ENCODE measurements at places on chromosomes 11 and 22.

DNA sequence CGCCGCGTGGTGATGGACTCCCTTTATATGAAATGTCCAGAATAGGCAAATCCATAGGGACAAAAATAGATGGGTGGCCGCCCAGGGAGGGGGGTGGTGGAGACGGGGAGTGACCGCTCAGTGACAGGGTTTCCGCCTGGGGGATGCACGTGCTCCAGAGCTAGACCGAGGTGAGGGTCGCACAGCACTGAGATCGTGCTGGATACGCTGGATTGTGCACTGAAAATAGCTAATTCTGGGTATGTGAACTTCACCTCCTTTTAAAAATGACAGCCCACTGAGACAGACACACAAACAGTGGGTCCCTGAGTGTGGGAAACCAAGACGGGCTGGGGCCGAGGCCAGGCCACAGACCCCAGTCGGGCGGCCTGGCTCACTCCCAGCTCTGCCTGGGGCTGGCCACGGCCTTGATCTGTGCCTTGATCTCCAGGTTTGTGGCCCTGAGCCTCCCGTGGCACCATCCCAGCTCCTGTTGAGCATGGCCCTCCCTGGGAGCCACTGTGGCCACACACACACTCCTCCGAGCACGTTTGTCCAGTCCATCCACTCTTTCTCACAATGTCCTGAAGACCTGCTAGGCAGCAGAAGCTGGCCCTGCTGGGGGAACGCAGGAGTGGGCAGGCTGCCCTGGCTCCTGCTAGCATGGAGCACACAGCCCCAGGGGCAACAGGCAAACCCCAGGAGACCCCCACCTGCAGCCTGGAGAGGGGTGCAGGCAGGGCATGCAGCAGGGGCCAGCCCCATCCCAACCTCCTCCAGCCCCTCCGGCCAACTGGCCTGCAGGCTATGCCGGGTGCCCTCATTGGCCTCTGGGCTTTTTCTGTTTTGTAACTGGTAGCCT lies 41.0 kb upstream of the TH start:
- DNase-seq = no peak

- no peak for DNase-seq
Measured at GRCh38 chr11:111557425-111558111, 17.0 kb downstream of the LAYN start.

GRCh38 chr22:28826921-28827320 lies 26.6 kb upstream of the XBP1 start:
- DNase-seq = no peak

GRCh38 chr11:22342211-22343031 lies 4.2 kb downstream of the SLC17A6 start:
- DNase-seq = no peak

DNA sequence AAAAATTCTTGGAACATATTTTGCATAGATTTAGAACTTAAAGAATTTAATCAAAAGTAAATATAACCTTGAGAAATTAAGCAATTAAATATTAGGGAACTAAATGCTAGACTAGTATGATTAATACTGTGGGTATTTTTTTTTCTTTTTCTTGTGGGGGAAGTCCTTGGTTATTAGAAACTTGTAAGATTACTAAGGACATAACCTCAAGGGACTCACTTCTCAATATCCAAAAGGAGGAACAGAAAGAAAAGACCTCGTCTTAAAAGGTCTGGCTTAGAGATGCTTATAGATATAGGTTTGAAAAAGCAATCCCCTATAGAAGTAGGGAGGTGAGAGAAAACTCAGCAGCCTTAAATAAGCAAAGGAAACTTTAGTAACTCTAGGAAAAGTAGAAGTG lies 368.5 kb downstream of the INSC start:
- no peak for DNase-seq

- DNase-seq = no peak
Measured at GRCh38 chr11:98307827-98308491, 712.8 kb upstream of the CNTN5 start.

GRCh38 chr11:119745112-119745511 lies 16.1 kb upstream of the NECTIN1 start:
- DNase-seq = no peak

- no peak for DNase-seq
Measured at GRCh38 chr11:114085965-114086793, 26.7 kb downstream of the ZBTB16 start.

GRCh38 chr11:102552447-102553194 lies 22.1 kb upstream of the MMP7 start:
- no peak for DNase-seq

GRCh38 chr11:76263657-76264056 lies 57.4 kb upstream of the WNT11 start:
- DNase-seq = no peak

GRCh38 chr11:27837895-27838563 lies 137.8 kb upstream of the BDNF start:
- DNase-seq = no peak

DNA sequence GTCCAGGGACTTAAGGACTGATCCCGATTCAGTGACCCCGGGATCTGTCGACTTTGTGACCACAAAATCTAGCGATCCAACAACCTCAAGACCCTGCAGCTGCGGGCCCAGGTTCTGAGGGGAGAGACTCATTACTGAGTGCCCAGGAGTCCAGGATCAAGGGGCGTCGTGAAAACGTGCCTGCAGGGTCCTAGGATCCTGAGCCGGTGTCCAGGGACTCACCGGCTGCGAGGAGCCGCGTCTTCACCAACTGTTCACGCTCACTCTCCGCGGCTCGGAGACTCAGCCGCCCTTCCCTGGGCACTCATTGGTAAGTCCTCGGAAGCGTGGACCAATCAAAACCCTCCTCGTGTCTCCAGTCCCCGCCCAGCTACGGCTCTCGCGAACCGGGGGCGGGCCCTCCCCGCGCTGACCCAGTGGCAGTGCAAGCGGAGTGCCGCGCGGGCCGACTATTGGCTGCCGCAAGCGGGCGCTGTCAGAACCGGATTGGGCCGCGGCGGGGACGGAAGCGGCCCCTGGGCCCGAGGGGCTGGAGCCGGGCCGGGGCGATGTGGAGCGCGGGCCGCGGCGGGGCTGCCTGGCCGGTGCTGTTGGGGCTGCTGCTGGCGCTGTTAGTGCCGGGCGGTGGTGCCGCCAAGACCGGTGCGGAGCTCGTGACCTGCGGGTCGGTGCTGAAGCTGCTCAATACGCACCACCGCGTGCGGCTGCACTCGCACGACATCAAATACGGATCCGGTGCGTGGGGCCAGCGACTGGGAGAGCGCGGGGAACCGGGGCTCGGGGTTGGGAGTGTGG lies at the start of gene SDF2L1:
SDF2L1 (plus strand) TSS at position 514 of the 795 bp plus-strand sequence; CDS start at position 549, 35 bp downstream.
- DNase-seq = peak; percentile 99

DNA sequence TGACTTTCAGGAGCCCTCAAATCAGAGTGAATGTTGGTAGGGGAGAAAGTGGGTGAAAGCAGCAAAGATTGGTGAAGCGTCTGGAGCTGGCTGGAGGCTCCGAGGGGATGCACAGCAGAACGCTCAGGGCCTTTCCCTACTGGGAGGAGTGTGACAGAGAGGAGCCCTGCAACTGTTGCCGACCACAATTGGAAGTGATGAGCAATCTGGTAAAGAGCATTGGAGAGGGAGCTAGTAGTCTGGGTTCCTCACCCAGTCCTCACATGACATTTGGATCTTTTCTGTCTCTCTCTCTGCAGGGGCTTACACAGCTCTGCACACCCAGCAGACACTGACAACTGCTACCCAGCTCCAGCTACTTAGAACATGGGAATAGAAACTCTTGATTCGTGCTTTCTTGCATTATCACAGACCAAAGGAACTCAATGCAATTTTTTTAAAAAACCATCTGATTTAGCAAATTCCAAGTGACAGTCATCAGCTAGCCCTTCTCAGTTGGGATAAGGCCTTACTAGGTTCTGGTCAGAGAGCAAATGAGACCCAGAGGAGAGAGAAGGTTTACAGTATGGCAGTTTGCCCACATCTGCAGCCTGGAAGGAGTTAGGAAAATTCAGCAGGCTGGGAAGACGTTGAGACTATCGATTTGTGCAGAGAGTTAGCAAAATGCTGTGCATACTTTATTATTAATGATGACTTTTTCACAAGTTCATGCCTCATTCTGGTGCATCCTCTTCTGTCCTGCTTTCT lies 278.0 kb upstream of the PLET1 start:
- no peak for DNase-seq

DNA sequence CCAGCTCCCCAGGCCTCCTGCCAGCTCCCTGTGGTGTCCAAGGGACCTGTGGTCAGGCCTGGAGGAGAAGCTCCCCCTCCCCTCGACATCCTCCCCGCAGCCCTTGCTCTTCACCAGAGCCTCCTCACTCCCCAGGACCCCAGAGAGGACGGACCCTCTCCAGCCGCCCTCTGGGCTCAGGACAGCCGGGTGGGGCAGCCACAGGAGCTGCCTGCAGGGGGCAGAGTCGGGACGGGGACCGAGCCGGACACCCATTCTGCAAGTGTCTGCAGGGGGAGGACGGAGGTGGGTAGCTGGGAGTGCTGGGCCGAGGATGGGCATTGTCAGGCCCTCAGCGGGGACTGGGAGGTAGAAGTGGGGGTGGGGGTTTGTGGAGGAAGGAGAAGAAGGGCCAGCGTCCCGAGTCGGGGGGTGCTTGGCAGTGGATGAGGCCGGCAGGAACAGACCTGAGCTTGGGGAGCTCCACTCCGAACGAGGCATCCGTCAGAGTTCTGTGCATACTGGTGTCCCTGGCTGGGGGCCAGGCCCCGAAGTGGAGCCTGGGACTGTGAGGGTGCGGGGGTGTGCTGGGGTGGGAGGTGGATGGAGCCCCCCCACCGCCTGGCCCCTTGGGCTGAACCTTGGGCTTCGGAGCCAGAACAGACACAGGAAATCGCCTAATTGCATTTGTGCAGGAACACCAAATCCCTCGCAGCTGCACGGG lies 15.2 kb downstream of the PRR33 start:
- DNase-seq = no peak

GRCh38 chr22:37442537-37442936 lies 15.3 kb upstream of the ELFN2 start:
- DNase-seq = no peak

GRCh38 chr22:41491374-41492100 lies 22.6 kb downstream of the ACO2 start:
- DNase-seq = no peak

- peak; percentile 15 for DNase-seq
Measured at GRCh38 chr11:86978756-86979608, 23.8 kb upstream of the FZD4 start.

DNA sequence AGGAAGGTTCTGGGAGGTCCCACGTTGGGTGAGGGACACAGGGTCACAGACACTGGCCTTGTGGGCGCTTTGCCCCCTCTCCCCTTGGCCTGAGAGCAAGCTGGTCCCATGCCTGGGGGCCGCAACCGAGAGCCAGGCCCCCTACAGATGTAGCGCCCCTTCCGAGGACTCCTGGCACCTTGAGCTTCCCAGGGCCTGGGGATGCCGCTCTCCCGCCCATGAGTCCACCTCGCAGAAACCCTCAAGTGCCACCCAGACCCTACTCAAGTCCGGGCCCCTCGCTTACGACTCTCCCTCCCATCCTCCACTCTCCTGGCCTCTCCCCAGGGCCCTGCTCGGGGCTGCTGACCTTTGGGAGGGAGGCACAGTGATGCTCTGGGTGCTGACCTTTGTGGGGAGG lies 204.0 kb downstream of the BRD1 start:
- no peak for DNase-seq

DNA sequence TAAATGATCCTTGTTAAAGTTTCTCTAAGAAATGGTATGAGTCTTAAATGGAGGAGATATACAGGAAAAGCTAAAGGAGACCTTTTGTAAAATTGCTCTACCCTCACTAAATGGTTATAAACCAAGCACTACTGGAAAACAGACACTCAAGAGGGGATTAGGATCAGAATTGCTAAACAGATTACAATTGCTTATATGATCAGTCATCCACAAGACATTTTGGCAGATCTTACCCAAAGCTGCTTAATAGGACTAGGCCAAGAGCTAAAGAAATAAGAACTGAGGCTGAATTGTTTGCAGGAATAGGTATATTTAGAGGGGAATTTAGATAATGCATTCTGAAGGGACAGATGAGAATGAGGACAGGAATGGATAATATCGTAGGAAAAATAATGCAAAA lies 9.5 kb downstream of the HARBI1 start:
- no peak for DNase-seq

DNA sequence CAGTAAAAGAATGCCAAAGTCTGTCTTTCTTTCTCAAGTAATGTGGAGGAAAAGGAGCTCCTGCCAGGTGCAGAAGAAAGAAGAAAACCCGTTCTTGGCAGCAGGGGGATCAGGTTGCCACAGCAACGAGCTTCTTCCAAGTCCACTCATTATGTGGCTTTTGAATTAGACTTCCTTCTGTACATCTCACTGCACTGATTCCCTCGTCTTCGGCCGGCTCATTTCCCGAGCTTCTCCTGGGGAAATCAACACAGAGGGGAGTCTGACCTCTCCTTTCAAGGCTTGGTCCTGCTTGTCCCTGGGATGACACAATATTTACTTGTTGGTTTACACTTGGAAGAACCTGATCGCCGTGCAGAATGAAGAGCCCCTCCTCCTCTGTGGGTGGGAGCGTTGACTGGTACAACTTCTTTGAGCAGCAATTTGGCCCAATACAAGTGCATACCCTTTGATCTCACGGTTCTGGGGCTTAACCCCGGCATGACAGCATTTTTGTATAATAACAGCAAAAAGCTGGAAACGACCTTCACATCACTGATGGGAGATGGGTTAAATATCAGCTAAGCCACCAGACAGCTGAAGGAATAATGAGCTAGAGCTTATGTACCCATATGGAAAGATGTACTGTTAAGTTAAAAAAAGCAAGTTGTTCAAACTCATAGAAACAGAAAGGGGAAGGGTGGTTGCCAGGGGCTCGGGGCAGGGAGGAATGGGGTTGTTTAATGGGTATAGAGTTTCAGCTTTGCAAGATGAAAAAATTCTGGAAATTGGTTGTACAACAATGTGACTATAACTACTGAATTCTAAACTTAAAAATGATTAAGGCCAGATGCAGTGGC lies 35.4 kb downstream of the MCHR1 start:
- DNase-seq = no peak

GRCh38 chr11:22521226-22521625 lies 104.4 kb downstream of the FANCF start:
- no peak for DNase-seq

GRCh38 chr11:12433571-12434324 lies 56.4 kb downstream of the PARVA start:
- DNase-seq = no peak

GRCh38 chr22:26797910-26798309 lies 140.5 kb downstream of the MIAT start:
- DNase-seq = no peak

GRCh38 chr11:74559934-74560309 lies 32.5 kb upstream of the POLD3 start:
- DNase-seq = no peak

GRCh38 chr11:115676768-115677167 lies 172.6 kb upstream of the CADM1 start:
- DNase-seq = no peak
